ENCODE measurements at places on chromosomes 1 and 21.
A peak's percentile ranks its signal among the peaks of the same experiment; 100 is the strongest.

GRCh38 chr1:197915862-197916499 lies 1.2 kb upstream of the LHX9 start:
- DNase-seq: no peak

DNA sequence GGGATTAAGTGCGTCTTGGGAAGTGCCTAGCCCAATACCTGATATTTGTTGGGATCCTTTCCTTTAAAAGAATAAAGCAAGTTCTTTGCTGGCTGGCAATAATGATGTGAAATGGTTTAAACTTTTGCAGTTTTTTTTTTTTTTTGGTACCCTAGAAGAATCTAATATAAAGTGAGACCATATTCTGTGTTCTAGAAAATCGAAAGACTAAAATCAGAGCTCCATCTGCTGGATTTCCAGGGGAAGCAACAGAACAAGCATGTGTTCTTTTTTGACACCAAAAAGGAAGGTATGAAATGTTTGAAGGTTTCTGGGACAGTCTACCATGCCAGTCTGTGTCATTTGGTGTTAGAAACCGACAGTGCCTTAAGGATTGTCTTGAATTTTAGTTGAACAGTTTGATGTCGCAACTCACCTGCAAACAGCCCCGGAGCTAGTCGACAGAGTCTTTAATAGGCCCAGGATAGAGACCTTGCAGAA lies 6.4 kb downstream of the UTP11 start:
- no peak for DNase-seq

- DNase-seq: no peak
These were observed 13.4 kb upstream of the ALX3 start for GRCh38 chr1:110083866-110084226.

GRCh38 chr1:18341291-18342069 lies 139.2 kb upstream of the KLHDC7A start:
- no peak for DNase-seq

GRCh38 chr21:33964706-33965325 lies 49.2 kb upstream of the ATP5PO start:
- no peak for DNase-seq

GRCh38 chr1:219085082-219085481 lies 88.6 kb upstream of the LYPLAL1 start:
- no peak for DNase-seq

GRCh38 chr1:118899340-118899739 lies 88.8 kb downstream of the TBX15 start:
- DNase-seq: no peak

GRCh38 chr1:30462826-30463425 lies 260.5 kb downstream of the MATN1 start:
- no peak for DNase-seq

DNA sequence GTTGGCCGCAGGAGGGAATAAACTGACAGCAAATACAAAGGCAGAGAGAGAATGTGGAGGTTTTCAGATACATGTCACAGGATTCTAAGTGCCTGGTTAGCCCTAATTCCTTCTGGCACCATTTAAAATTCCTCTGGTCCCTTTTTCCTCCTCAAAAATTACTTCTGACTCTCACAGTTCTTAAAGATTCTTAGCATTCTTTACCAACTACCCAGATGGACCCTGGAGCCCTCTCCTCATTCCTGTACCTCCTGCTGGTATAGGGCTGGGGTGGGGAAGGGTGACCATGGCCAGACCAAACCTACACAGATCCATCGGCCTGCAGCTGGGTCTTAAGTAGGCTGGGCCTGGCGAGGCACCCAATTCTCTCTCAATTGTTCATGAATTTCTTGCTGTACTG lies 7.2 kb downstream of the MKNK1 start:
- no peak for DNase-seq

GRCh38 chr1:220184506-220184905 lies 87.7 kb downstream of the RAB3GAP2 start:
- no peak for DNase-seq

GRCh38 chr1:166166698-166167571 lies at the start of gene FAM78B:
TSS of gene FAM78B (minus strand) at chr1:166167001. CDS start at chr1:166166248, 753 bp downstream.
- no peak for DNase-seq

GRCh38 chr1:90616395-90616794 lies 100.7 kb downstream of the BARHL2 start:
- no peak for DNase-seq

DNA sequence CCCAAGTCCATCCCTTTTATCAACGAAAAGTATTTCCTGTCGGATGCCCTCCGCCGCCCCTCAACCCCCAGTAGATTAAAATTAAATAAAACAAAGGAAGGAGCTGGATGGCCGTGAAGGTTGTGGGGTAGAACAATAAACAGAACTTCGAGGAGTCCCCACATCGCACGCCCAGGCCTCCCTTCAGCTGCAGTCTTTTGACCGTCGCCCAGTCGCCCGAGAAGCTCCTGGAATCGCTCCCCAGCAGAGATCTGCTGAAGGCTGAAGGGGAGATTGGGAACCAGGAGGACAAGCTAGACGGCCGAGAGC lies 905 bp downstream of the BARHL2 start:
- no peak for DNase-seq

DNA sequence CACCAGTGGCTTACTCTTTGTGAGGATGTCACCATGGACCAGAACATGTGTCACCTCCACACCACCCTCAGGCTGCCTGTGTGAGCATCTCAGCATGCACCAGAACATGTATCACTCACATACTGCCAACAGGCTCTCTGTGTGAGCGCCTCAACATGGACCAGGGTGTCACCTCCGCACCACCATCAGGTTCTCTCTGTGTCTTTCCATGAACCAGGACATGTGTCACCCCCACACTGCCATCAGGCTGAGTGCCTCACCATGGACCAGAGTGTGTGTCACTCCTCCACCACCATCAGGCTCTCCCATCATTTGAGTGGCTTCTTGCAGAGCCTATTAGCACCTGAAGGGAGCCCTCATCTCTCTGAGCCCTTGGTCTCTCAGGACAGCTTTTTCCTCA lies 125.2 kb downstream of the ZNF648 start:
- no peak for DNase-seq

GRCh38 chr1:192809307-192810252 lies 741 bp downstream of the RGS2 start:
- peak; percentile 12 for DNase-seq

- no peak for DNase-seq
These were observed 253.7 kb downstream of the CACNA1E start for GRCh38 chr1:181737056-181737455.

GRCh38 chr1:58162952-58163550 lies 383.5 kb downstream of the OMA1 start:
- no peak for DNase-seq

GRCh38 chr1:211135342-211135950 lies 1.5 kb upstream of the KCNH1 start:
- no peak for DNase-seq

- no peak for DNase-seq
These were observed 3.5 kb downstream of the HDGF start for GRCh38 chr1:156747742-156748669.

GRCh38 chr1:93965888-93966287 lies 56.7 kb upstream of the GCLM start:
- no peak for DNase-seq

DNA sequence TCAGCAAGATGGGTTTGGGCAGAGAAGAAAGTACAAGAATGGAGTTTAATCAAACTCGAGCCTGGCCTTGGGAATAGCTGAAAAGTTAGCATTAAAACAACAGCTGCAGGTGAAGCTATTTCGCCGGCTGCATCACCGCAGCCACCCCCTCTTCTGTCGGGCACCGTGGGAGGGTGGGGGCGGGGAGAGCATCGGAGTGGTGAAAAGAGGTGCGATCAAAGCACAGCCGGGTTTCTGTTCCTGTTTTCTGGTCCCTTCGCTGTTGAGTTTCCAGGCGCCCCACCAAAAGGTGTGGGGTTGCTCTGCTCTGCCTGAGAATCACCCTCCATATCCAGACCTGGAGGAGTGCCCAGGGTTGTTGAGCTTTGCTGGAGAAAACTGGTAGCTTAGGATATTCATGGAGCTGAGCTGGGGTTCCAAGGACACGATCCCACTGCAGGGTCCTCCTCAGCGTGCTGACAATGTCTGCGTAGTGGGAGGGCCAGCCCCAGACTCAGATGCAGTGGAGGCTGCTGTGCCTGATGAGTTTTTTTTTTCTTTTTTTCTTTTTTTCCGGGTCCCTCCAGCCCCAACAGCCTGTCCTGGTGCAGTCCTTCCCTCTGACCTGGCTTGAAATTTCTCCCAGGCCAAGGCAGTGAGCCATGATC lies 127.5 kb upstream of the C1orf174 start:
- DNase-seq: no peak

GRCh38 chr21:15152591-15152990 lies 87.8 kb upstream of the NRIP1 start:
- DNase-seq: no peak

- no peak for DNase-seq
These were observed 179.3 kb downstream of the ETS2 start for GRCh38 chr21:38984982-38985567.

All from stimulated activated CD8-positive, alpha-beta memory T cell treated with anti-CD3 and anti-CD28 coated beads, Interleukin-4, amount 100 ng/mL, for 1 hour (primary cell).